Germinal center (tissue), 1 donor: ENCODE measurements at places on chromosomes 11 and 22.

- DNase-seq = no peak
Measured at GRCh38 chr11:122751292-122752070, 86.8 kb upstream of the CRTAM start.

GRCh38 chr11:65412271-65413076 is 10.1 kb upstream of the NEAT1 start:
- no peak for DNase-seq

- DNase-seq = no peak
Measured at GRCh38 chr22:34645375-34645774, 420.6 kb upstream of the ISX start.

- DNase-seq = no peak
Measured at GRCh38 chr22:22892096-22893052, 4.8 kb downstream of the IGLL5 start.

DNA sequence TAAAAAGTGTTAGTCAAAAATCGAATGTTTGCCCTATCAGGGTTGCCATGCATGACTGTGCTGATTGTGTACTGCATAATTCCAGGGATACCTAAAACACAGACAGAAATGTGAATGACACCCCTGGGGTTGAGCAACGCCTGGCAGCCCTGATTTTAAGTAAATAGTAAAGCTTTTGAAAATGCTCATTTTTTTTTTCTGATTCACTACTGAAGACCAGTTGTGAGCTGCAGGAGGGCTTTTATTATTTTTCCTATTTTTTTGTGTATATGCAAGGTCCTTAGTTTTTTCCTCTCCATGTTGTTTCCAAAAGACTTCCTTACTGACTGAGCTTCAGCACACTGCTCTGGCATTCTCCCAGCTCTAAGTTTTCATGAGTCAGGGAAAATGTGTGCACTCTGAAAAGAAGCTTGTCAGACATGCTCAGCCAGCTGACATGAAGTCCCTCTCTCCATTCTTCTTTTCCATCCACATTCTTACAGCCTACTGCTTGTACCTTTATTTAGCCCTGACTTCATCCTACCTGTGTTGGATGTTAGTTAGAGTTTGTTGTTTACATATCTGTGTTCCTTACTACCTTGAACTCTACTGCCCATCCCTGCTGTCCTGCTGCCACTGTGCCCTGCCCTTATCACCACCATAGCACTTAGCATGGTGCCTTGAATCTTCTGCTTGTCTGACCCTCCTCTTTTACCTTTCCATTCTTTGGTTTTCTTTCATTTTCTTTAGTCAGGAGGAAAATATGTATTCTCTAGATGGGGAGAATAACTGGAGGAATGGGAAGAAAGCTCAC is 79.5 kb downstream of the HORMAD2 start:
- DNase-seq = no peak

DNA sequence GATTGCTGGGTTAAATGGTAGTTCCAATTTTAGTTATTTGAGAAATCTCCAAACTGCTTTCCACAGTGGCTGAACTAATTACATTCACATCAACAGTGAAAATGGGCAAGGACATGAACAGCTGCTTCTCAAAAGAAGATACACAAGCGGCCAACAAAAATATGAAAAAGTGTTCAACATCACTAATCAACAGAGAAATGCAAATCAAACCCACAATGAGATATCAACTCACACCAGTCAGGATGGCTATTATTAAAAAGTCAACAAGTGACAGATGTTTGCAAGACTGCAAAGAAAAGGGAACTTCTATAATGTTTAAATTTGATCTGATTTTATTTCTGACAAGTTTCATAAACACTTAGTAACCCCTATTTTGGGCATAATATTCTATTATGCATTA is 537.5 kb downstream of the DLG2 start:
- peak; percentile 36 for DNase-seq

DNA sequence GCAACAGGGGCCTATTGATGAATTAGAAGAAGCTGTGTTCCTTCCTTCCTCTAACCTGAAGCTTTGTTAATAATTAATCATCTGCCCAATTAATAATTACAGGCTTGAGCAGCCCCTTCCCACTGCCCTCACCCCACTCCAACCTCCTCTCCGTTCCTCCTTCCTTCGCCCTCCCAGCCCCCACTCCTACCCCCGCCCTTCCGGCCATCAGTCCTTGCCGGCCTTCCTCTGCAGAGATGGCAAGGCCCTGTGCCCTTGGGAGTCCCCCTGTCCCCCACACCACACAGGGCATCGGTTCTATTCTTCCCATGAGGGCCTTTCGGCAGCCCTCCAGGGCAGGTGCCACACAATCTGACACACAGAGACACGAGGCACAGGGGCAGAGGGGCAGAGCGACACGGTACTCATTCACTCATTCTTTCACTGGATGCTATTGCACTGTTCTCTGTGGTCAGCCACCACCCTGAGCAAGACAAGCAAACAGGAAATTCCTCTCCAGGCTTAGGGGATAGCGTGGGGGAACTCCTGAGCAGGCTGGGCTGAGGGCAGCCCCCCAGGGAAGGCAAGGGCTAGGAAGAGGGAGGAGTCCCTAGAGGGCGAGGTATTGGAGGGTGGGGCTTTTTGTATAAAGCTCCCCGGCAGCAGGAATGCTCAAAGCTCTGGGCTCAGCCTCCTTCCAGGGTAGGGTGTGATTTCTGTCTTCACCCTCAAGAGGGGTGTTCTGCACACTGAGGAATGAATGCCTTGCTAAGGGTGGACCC is 14.7 kb downstream of the MGAT3 start:
- peak; percentile 45 for DNase-seq

DNA sequence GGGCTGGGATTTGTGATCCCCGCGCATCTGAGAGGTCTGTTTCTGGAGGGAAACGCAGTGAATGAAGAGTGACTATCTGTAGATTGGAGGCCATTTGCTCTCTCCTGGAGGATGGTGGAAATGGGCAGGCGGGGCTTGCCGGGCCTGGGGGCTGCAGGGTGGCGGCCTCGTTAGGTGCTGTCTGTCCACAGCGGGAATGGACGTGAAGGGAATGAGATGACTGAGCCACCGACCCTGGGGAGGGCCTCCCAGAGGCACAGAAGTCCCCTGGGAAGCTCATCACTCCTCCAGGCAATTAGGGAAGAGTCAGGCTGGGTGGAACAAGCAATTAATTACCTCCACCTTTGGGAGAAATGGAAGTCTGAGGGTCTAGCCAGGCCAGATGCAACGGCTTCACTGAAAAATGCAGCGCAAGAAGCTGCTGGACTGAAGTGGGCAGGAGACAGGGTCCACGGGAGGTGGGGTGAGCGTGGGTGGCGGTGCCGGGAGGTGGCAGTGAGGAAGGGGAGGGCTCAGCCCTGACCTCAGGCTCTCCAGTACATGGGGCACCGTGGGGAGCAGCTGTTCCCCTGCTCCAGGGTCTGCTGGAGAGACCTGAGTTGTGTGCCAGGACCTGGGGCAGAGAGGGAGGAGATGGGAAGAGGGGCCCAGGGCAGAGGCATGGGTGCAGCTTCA is 524.5 kb downstream of the BRD1 start:
- DNase-seq = no peak

DNA sequence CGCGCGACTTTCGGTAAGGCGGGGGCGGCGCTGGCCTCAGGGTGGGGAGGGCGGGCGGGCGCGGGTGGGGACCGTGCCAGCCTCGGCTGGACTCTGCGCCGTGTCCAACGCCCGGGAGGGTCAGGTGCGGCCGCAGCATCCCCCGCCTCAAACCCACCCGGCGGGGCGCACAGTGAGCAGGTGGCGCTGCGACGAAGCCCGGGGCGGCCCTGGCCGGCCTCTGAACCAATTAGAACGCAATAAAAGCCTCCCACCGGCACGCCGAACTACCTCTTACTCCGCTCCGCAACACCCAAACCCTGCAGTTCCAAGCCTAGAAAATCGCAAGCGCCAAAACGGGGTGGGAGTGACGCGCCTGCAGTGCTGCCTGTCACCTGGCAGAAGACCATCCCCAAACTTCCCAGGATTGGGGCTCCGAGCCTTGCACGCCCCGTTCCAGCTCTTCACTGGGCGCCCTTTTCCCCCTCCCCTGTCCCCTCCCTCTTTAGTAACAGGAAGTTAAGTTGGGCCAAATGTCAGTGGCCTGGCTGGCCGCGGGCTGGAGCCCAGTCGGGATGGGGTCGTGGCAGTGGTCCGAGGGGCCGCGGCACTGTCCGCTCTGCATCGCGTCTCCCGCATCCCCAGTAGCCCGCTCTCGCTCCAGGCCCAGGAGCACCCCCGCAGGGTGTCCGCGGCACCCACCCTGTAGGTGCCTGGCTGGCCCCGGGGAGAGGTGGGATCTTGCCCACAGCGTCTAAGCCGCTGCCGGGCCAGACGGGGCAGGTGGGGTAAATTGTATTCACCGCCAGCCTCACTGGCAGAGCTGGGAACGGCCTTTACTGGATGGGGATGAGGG is 541 bp downstream of the MICAL2 start:
- DNase-seq = peak; percentile 14

DNA sequence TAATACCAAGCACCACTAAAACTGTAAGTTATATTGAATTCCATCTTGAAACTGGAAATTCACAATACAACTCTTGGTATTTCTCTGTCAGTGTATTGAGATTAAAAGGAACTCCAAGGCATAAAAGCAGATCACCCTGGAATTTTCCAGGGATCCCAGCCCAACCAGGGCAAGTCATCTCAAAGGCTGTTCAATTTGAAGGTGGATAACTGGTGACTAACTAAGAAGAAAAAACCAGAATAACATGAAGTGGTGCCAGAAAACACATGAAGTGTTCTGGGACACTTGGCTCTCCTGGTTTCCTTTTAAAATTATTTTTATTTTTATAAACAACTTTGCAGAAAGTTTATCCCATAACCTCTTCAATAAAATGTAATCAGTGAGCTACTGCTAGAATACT is 7.8 kb upstream of the BMAL1 start:
- DNase-seq = no peak

GRCh38 chr22:39170825-39171622 is 18.5 kb upstream of the CBX7 start:
- DNase-seq = peak; percentile 79

DNA sequence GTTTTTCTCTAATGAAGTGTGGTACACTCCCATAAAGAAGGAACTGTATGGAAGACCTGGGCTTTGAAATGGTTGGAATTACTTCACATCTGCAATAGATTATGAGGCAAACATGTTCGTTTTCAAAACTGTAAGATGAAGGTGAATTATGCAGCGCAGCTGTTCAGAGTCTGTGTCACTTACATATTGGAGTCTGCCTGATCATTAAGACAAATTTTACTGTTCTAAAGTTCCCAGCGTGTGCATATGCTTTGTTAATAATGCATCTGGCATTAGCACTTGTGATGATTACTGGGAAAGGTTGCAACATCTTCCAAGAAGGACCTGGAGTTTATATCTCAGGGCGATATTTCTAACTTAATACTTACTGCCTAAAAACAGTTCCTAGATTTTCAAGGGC is 255.2 kb upstream of the ZC3H12C start:
- no peak for DNase-seq

- DNase-seq = no peak
Measured at GRCh38 chr22:49505337-49506009, 322.2 kb downstream of the BRD1 start.

- no peak for DNase-seq
Measured at GRCh38 chr11:25943777-25944661, 387.9 kb upstream of the ANO3 start.

GRCh38 chr11:86443415-86443814 is 68.7 kb downstream of the CCDC81 start:
- DNase-seq = no peak

DNA sequence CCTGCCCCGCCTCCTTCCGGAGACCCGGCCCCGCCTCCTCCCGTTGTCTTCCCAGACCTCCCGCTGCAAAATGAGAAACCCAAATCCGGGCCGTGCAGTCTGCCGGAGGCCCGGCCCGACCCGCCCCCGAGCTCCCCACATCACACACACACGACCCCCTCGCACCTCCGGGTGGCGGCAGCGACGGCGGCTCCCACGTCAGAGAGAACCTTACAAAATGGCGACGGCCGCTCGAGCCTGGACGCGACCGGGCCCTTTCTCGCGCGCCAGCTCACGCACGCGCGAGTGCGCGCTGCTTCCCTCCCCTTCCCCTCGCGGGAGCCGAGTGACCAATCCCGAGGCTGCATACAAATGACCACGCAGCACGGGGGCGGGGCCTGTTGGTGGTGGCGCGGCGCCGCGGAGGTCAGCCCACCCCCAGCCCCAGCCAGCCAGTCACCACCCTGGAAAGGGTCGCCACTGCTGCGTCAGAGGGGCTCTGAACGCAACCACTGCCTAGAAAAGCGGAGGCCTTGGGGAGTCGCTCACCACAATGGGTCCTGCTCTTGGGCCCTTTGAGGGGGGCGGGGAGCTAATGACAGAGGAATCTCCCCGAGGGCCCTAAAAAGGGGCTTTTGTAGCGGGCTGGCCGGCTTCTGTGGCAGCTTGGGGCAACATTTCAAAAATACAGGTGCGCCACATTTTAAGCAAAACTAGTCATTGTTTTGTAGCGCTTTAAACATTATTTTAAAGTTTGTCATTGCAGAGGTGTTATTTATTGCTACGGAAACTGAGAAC is at the start of gene RBM4B:
Gene RBM4B (minus strand): TSS at position 289 of the 777 bp plus-strand sequence. CDS start 808 bp downstream, outside the sequence.
- DNase-seq = peak; percentile 97

GRCh38 chr11:33575311-33575710 is 125.3 kb downstream of the C11orf91 start:
- no peak for DNase-seq

- no peak for DNase-seq
Measured at GRCh38 chr11:46633291-46634217, 16.2 kb downstream of the ATG13 start.

DNA sequence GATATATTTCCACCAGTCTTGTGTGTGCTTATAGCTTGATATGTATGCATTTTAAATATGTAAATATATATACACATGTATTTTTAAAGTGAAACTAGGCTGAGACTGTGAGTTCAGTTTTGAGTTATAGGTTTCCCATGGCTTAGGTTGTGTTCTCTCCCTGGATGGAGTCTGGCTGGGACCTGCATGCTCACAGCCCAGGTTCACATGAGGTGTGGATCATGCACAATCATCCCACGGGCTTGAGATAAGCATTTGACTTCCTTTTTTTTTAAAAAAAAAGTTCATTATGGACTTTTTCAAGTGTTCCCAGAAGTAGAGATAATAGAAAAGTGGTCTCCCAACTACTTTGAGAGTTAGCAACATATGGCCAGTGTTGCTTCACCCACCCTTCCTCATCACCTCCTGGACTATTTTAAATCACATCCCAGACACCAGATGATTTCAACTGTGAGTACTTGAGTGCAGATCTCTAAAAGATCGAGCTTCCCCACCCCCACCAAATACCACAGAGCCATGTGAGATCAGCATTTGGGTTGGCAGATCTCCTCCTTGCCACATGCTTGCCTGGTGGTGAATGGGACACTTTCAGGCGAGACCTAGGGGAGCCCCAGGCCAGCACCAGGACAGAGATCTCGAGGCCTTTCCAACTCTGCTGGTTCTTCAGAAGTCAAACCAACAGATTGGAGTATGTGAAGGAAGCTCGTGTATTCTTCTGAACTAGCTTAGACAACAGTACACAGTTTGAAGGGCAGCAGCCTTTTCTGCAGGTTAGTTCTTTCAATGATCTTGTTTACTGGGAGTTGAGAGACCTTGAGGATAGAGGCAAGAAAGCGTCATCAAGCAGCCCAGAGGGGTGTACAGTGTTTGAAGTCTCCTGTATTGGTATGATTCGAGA is 15.9 kb downstream of the MED15 start:
- no peak for DNase-seq

GRCh38 chr11:65432686-65433582 is 10.3 kb downstream of the NEAT1 start:
- DNase-seq = no peak
